ENCODE measurements at places on chromosomes 7 and 10.

DNA sequence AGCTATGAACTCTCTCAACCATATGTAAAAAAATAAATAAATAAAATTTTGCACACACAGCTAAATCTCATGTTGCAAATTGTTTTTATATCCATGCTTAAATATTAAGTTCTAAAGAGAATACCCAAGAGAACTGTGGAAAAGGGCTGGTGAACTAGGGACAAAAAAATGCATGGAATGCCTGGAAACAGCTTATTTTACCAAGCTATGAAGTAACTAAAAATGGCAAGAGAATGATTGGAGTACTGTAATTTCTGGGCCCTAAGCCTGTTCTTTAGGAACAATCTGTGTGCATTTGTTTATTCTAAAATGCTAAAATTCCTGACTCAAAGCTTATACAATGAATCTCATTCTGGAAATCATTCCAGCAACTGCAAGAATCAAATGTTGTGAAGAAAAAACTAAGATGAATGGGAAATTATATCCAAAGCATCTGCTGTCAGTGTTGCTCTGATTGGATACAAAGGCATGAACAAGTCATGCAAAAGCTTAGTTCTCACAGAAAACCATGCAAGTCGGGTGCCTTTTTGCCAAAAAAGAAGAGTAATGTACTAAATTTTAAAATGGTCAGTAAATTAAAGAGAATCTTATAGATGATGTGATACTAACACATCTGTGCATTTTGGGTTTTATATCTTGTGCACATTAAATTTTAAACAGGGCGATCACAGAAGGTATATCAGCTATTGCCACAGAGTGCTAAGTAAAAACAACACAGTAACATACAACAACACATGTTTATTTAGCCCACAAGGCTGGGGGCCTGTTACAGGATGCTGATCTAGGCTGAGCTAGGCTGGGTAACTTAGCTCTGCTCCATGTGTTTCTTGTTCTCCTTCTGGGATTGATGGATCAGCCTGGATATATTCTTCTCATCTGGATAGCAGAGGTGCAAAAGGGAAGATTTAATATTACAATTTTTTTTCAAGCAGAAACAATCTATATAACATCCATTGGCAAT, 453.5 kb upstream of the SEMA3A start:
- peak; percentile 81 for DNase-seq

- DNase-seq = peak; percentile 94
Observed at GRCh38 chr7:84237533-84238173, 43.1 kb upstream of the SEMA3A start.

- no peak for DNase-seq
Observed at GRCh38 chr7:44956157-44956766, 22.6 kb downstream of the MYO1G start.

DNA sequence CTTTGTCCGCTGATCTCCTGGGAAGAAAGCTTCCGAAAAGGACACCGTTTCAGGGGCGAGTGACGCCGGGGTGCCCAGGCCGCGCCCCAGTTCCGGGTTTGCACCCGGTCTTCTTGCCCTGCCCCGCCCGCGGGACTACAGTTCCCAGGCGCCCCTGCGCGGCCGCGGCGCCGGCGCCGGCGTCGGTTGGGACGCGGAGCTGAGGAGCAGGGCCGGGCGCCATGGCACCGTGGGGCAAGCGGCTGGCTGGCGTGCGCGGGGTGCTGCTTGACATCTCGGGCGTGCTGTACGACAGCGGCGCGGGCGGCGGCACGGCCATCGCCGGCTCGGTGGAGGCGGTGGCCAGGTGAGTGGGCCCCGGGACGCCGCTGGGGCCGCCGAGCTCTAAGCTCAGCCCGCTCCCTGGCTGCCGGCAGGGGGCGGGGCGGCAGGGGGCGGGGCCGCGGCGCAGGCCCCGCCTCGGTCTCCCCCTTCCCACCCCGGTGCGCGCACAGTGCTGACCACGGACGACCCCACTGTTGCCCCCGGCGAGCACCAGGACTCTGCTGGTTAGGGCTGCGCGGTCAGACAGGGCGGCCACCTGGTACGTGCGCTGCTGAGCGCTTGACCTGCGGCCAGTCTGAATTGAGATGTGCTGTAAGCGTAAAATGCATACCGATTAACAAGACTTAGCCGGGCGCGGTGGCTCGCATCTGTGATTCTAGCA, at the start of gene LHPP:
Gene LHPP, plus strand, starts transcription at position 182 of the 706 bp plus-strand sequence. Its CDS starts 40 bp downstream, at position 222.
- DNase-seq = peak; percentile 59

DNA sequence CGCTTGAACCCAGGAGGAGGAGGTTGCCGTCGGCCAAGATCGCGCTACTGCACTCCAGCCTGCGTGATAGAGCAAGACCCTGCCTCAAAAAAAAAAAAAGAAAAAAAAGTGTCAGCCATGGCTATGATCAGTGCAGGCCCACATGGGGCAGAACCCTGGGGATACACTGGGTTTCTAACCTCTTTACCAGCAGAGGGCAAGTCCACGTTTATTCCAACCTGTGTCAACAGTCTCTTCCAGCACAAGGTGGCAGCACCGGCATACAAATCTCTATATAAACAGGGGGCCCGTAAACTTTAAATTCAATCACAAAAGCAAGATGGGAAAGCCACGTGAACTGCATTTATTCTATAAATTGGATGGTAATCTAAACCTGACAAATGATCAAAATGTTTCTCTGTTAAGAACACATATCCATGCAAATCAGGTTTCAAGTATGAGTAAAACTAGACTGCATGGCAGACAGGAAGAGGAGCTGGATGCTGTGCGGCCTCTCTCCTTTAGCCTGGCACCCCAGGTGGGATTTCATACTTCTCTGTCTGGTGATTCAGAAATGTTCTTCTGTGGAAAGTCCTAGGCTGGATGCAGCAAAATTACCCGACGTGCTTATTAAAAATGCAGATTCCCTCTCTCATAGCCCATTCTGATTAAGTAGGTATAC, 60.0 kb upstream of the STEAP1B start:
- DNase-seq = peak; percentile 86

DNA sequence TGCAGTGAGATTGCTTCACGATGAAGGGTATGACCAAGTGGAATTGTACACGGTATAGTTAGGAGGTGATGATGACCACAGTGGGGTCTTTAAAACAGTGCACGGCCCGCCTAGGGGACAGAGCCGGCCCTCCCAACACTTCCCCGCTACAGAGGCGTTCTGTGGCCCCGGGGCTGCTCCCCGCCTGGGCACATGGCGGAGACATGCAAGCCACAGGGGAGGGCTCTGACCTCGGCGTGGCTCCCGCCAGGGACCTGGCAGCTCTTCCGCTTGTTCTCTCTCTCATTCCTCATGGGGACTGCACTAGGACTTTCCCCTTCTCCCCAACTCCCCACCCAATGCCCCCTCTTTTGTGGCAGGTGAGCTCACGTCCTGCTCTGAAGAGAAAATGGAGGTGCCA, 393.8 kb downstream of the DNAJB6 start:
- DNase-seq = no peak

DNA sequence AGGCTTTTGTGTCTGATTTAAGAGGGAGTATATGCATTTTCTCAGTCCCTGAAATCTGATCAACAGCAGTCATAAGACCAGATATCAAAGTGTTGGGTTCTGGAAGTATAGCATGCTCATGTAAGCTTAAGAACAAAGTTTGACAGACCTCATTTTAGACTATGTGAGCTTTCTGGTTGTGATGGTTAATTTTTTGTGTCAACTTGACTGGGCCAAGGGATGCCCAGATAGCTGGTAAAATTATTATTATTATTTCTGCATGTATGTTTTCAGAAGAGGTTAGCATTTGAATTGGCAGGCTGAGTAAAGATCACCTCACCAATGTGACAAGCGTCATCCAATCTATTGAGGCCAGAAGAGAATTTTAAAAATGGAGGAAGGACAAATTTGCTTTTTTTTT, 63.5 kb upstream of the FRMD4A start:
- DNase-seq = no peak

DNA sequence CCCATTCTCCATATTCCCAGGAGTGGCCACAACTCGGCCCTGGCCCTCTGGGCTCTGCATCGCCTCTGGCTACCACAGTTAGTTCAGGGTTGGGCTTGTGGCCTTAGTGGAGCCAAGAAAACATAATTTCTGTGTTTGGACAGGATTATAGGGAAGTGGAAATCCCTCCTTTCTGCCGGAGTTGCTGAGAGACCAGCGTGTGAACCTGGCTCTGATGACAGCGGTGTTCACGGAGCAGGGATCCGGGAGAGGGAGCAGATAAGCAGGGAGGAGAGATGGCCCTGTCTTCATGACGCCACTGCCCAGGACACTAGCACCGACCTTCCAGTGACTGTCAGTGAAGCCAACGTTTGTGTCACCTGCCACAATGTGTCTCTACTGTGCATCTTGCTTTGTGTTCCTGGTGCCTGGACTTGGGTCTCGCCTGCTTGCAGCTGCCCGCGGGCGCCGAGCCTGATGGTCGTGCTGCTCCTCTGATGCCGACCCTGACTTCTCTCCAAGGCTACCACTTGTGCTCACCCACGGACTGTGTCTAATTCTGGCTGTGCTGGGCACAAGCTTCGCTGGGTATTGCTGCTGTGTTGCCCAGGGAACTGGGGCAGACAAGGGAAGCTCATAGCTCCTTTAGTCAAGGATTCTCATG, 67.0 kb upstream of the VIPR2 start:
- no peak for DNase-seq

DNA sequence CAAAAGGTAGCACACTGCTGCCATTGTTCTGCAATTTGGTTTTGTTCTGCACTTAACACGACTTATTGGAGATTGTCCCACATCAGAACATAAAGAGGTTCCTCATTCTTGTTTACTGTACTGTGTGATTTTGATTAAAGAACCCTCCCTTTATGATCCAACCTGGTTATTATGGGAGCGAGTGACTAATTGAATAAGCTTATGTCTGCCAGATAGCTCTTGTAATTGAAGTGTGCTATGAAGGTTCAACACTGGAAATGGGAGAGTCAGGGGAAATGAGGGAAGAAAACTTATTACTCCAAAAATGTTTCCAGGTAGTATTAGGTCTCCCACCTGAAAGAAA, 33.9 kb downstream of the CASP7 start:
- DNase-seq = no peak

DNA sequence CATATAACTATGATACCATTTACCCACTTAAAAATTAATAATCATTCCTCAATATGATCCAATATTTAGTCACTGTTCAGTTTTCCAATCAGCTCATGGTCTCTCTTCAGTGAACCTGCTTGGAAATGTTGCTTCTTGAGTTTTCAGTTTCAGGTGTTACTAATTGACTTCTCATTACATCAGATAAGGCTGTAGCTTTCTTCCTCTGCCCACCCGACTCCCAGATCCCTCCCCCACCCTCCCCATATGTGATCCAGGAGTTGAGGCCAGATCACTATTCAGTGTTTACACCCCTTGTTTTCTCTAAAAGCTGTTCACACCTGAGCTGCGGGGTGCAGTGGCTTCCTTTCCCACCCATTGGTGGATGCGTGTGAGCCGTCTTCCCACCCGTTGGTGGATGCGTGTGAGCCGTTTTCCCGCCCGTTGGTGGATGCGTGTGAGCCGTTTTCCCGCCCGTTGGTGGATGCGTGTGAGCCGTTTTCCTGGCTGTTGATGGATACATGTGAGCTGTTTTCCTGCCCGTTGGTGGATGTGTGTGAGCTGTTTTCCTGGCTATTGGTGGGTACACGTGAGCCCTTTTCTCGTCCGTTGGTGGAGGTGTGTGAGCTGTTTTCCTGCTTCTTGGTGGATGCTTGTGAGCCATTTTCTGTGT, 3.2 kb upstream of the MTG1 start:
- DNase-seq = no peak

DNA sequence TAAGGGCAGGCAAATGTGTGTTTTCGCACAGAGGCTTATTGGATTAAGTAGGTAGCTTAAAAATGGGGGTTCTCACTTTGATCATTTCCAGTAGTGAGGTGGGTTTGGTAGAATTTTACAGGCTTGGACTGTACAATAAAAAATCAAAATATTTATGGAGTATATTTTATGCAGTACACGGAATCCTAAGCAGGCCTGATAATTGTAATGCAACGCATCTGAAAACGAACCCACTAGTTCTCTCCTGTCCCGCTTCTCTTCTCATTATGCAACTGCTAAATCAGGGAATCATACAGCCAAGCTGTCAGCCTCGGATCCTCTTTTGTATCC, 377 bp upstream of the POLR1F start:
- DNase-seq = no peak

GRCh38 chr10:10617686-10618085, 400.0 kb upstream of the CELF2 start:
- DNase-seq = no peak

- DNase-seq = no peak
Observed at GRCh38 chr10:84177541-84178141, 4.0 kb downstream of the GPR15LG start.

DNA sequence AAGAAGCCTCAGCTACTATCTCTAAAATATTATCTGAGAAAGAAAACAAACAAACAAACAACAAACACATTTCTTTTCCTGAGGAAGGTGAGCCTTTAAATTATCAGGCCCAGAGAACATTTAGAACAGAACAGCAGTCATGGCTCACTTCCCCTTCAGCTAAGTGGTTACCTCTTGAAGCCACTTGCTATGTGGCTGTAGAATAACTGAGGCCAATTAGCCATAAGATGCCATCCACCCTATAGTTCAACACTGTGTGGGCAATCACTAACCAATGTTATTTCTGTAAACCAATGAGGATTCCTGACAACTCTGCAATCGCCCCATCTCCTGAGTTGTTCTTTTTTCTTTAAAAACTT, 3.7 kb upstream of the UPP1 start:
- DNase-seq = no peak

DNA sequence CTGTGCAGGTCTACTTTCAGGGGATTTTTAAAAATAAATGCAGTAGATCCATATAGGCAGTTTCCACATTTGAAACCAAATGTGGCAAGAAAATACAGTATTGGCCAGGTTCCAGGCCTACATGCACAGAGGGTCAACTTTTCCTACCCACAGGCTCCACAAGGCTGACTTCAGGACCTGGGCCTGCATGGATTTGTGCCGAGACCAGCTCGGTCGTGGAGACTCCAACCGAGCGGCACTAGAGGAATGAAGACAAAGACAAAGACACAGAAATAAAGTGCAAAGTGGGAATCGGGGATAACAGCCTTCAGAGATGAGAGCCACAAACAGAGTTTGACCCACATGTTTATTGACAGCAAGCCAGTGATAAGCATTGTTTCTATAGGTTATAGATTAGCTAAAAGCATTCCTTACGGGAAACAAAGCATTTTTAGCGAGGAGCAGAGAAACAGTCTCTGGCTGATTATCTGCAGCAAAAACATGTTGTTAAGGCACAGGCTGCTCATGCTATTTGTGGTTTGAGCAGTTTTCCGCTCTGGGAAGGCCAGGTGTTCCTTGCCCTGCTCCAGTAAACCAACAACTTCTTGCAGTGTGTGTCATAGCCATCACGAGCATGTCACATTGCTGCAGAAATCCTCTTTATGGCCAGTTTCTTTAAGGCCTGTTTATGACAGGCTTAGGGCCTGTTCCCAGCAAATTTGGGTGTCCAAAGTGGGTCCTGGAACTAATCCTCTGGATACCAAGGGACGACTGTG, 52.6 kb downstream of the ZNF37A start:
- DNase-seq = no peak

DNA sequence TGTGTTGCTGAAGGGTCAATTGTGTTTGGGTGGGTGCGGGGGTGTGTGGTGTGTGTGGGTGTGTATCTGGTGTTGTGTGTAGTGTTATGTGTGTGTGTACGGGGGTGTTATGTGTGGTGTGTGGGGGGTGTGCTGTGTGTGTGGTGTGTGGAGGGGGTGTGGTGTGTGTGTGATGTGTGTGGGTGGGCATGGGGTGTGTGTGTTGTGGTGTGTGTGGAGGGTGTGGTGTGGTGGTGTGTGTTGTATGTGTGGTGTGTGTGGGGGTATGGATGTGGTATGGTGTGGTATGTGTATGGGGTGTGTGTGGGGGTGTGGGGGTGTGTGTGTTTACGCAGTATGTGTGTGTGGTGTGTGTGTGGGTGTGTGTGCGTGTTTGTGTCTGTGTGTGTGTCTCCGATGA, 110.8 kb downstream of the ZNF22 start:
- no peak for DNase-seq

All from HFFc6 (cell line).